Fibroblast of the conjunctiva (primary cell): ENCODE measurements at places on chromosomes 3 and 15.
A peak's percentile ranks its signal among the peaks of the same experiment; 100 is the strongest.

- DNase-seq = no peak
These were observed 34.6 kb downstream of the FMN1 start for GRCh38 chr15:33159726-33160453.

DNA sequence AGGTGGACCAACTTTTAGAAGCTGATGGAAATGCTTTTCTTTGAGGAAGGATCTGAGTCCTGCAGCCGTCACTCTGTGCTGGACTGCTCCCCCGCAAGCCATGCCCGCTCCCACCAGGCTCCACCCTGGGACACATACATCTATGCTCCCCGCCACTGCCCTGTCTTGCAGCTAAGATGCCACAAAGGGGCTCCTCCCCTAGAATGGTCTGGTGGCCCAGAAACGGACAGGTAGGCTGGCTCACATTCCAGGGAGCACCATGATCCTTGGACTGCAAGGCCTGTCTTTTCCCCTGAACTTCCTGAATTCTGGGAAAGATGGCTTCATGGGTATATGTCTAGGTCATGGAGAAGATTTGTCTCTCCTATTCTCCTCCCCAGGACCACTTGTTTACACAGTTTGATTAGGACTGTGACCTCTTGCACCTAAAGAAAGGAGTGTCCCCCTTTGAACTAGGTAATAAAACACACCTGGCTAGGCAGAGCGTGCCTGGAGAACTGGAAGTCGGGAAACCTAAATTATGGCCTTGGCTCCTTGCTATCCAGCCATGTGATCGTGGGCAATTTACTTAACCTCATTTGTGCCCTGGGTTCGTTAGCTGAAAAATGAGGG lies 220.9 kb upstream of the BHLHE40 start:
- no peak for DNase-seq

- no peak for DNase-seq
These were observed 12.3 kb downstream of the ISLR start for GRCh38 chr15:74185710-74186348.

DNA sequence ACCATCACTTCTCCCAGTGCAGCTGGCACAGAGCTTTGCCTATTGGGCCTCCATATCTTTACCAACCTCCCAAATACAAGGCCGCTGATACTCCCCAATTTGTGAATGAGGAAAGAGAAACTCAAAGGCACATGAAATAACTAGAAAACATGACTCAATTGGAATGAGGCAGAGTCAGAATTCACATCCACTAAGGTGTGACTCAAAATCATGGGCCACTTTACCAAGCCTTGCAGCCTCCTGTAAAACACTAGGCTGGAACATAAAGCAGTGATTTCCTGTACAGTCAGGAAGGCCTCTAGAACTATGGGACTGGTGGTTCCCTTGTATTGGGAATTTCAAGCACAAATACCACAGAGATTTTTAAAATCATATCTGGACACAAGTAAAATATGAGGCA lies 128.6 kb downstream of the DCLK3 start:
- DNase-seq = no peak

DNA sequence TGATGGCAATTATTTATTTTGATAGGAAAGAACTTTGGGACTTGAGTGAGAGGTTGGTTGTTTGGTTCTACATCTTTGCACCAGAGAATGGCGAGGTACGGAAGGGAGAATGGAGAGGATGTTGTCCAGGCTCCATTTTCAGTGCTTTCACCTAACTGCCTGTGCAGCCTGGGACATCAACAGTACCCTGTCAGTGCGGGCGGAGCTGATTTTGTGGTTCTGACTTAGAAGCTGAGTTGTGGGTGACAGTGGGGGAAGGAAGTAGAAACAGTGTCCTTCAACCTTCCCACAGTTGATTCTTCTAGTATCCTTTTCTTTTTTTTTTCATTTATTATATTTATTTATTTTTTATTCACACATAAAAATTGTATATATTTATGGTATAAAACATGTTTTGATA lies 95.3 kb downstream of the TIGIT start:
- no peak for DNase-seq

GRCh38 chr15:68352401-68353062 lies 75.0 kb downstream of the FEM1B start:
- DNase-seq = peak; percentile 73

DNA sequence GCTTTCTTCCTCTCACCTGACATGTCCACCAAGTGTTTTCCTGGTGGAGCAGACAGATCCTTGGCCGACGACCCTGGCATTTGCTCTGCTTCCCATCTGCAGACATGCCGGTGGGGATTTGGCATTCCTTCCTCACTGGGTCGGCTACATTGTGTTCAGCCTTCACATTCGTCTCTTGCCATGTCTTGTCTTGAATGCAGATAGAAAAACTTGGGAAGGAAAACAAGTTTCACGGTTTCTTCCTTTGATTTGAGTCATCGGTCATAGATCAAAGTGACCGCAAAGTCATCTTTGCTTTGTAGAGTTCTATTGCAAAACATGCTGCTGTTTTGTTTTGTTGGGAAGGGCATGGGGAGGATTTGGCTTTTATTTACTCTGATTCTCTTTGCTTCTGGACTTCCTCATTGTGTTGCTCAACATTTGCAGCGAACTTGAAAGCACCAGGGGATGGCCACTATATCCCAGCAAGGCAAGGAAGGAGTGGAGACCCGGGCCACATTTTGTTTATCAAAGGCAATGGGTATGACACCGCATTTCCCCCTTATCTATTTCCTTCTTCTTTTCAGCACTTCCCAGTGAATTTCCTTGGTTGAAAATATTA lies 321.3 kb downstream of the CACNA2D3 start:
- DNase-seq = no peak

DNA sequence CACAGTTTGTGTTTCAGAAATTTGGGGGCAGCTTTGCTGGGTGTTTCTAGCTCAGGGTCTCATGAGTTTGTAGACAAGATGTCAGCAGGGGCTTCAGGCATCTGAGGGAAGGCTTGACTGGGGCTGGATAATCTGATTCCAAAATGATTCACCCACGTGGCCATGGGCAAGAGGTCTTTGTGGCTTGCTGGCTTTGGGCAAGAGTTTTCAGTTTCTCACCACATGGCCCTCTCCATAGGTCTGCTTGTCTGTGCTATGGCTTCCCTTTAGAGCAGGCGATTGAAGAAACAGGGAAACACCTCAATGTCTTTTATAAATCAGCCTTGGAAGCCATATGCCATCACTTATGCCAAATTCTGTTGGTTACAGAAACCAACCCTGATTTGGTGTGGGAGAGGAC lies 11.9 kb downstream of the RPS27L start:
- no peak for DNase-seq

GRCh38 chr15:53625260-53625659 lies 134.2 kb downstream of the WDR72 start:
- DNase-seq = no peak

DNA sequence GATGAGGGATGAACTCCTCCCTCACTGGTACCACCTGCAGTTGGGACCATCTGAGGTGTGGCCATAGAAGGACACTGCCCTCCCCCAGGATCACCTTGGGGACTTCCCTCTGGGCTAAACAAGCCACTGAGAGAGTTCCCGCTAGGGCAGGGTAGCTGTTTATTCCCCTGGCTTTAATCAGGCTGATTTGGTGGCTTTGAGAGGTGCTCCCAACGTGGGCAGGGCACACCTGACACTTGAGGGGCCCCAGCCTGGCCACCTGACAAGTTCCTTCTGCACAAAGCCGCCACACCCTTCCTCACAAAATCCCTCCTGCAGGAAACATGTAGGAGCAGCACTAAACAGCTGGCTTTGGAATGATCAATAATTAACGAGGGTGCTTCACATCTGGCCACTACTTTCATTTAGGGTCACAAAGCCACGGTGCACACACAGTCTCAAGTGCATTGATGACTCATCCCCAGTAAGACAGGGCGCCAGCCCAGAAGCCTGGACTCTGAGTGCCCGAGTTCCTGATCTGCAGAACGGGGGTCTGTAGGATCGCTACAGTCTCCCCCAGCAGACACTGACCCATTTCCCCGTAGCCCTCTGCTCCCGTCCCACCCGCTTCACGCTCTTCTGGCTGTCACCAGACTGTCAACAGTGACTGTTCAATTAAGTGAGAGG lies 75.1 kb downstream of the ATP10A start:
- DNase-seq = no peak

GRCh38 chr15:48671103-48672022 lies 25.9 kb upstream of the FBN1 start:
- DNase-seq = peak; percentile 93

GRCh38 chr3:142987080-142987700 lies 14.2 kb upstream of the U2SURP start:
- DNase-seq = no peak

DNA sequence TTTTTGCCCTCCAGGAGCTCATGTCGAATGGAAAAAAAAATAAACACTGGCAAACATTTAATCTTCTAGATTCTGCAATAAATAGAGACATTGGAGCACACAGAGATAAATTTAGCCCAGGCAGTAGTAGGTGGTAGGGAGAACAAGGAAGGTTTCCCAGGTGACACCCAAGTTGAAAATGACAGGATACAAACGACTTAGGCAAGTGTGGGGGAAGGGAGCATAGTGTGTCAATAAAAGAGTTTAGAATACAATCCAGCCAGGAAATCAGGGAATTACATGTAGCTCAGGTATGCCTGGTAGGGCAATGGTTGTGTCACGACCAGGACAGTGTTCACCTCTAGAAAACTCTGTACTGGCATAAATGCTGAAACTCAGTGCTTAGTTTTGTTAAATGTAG lies 364.6 kb upstream of the AGTR1 start:
- no peak for DNase-seq

DNA sequence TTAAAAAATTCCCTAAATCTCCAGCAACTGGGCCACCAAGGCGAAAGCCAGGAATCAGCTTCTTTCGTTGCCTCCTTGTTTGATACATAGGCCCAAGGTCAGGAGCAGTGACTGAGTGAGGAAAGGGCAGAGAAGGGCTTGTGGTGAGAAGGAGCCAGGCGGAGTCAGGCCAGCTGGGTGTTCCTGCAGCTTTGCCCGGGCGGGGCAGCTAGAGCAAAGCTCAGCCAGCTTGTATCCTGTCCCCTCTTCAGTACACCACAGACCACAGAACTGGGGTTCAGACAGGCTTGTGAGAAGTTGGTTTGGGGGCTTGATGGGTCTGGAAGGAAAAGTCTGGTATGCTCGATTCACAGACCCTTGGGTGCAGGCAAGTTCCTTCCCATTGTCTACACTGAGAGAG lies 52.6 kb downstream of the CCK start:
- no peak for DNase-seq

GRCh38 chr15:40984406-40984805 lies 31.1 kb downstream of the CHAC1 start:
- no peak for DNase-seq

- peak; percentile 13 for DNase-seq
These were observed 16.5 kb downstream of the POLQ start for GRCh38 chr3:121529308-121529707.

GRCh38 chr3:29612536-29612935 lies 331.7 kb downstream of the RBMS3 start:
- DNase-seq = no peak

DNA sequence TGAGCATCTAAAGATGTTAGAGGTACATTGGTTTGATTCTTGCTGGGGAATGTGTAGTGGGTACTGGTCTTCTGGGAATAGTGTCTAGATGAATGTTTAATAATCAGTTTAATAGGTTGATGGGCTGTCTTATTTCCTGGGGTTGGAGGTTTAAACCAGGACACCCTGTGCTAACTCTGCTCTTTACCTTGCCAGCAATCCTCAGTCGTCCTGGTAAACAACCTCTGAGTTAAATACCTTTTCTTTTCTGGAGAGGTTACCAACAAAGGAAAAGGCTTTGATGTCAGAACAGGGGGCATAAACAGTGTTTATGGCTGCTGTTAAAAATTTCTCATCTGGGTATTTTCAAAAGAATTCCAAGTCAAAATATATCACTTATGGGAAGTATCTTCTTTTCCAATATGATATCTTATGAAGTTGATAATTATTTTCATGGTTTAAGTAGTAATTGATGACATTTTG lies 23.5 kb downstream of the MITF start:
- no peak for DNase-seq

DNA sequence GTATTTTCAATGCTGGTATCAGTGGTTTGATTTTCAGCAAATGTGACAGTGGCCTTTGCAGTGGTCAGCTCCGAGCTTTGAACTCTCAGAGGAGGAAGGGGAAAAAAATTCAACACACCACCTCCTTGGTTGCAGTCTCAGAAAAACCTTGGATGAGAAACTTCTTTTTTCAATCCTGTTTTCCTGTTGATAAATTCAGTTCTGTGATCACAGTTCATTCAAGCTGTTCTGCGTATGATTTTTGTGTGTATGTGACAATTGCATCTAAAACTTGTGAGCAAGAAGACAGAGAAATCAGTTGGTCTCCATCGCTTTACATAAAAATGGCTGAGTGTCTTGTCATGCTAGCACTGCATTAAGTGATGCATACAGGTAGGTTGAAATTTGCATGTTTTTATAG lies 19.2 kb downstream of the ZBTB38 start:
- DNase-seq = no peak

GRCh38 chr15:74399511-74400312 lies 32.3 kb upstream of the CYP11A1 start:
- no peak for DNase-seq

- DNase-seq = peak; percentile 66
These were observed 367.9 kb upstream of the PROK2 start for GRCh38 chr3:72152551-72153476.

GRCh38 chr15:101056366-101057334 lies 137.5 kb downstream of the LRRK1 start:
- no peak for DNase-seq

DNA sequence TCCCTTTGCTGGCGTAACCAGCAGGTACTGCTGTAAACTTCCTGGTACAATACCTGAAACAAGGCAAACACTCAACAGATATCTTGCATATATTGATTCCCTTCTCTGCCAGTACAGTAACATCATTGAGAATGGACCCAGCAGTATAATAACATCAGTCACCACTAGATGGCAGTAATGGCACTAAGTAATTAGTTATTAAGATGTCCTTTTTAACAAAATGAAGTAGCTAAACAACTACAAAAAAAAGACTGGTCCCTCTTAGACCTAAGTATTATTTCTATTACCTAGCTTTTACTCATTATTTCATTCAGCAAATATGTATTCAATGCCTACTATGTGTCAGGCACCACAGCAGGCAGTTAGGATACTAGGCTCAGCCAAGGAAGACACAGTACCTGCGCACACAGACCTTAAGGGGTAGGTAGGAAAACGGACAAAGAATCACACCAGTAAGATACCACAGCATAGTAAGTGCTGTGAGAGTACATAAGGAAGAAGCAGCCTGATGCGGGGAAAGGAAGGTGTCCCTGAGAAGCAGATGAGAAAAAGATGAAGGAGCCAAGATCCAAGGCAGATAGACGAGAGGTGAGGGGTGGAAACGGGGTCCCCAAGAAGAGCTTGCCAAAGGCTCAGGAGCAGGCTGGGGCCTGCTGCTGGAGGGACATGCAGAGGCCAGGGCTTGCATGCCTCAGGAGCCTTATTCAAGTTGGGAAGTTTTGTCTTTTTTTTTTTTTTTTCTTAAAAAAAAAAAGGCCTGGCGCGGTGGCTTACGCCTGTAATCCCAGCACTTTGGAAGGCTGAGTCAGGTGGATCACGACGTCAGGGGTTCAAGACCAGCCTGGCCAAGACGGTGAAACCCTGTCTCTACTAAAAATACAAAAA lies 102.7 kb upstream of the CHD2 start:
- DNase-seq = peak; percentile 77

DNA sequence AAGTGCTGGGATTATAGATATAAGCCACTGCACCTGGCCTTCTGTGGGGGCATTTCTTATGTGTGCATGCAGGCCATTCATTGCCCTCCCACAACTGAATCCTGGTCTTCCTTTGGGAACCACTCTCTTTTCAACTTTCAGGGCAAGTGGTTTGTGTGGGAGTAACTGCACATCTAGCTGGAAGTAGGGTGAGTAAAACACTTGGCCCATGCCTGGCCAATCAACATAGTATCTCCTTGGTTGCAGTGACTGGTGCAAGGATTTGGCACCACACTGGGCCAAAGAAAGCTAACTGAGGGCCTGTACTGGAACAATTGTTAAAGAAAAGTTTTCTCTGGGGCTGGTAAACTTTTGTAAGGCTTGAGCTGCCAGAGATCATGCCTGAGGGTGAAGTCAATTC lies 189.2 kb upstream of the FEZF2 start:
- no peak for DNase-seq
